Osteocyte (in vitro differentiated cells): ENCODE measurements at places on chromosomes 3 and 15. TPM values are rescaled to one million over a fixed set of nuclear protein-coding genes. Genes with fewer than 3 reads are reported as not detected.

DNA sequence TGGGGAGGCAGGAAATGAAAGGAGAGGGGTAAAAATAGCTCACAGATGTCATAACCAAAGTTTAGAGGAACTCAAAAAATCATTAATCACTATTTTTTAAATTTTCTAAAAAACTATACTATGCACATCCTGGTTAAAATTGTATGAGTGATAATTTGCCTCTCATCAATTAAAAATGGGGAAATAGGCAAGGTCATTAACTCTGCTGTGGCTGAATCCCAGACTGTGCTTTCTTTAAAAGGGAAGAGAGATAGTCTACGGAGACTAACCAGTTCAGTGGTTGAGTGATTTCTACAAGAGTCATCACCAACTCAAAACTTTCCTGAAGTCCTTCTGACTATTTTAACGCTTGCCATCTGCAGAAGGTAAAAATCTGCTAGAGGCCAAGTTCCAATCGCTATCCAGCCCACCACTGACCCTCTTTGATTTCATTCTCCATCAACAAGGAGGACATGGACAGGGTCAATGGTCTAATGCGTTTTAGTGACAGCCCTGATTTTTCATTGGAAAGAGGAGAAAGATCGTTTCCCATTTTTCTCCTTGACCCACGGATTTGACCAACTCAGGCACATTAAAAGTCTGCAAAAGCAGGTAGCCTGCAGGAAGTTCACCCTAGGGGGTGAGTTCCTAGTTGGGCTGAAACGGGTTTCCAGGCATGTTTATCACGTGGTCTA, 850 bp downstream of the SUCLG2 start:
- no peak for DNase-seq

- DNase-seq, result no peak
These were observed 67.7 kb upstream of the CSPG5 start for GRCh38 chr3:47646362-47646761.

- no peak for DNase-seq
These were observed 5.6 kb downstream of the RBP1 start for GRCh38 chr3:139533781-139534454.

DNA sequence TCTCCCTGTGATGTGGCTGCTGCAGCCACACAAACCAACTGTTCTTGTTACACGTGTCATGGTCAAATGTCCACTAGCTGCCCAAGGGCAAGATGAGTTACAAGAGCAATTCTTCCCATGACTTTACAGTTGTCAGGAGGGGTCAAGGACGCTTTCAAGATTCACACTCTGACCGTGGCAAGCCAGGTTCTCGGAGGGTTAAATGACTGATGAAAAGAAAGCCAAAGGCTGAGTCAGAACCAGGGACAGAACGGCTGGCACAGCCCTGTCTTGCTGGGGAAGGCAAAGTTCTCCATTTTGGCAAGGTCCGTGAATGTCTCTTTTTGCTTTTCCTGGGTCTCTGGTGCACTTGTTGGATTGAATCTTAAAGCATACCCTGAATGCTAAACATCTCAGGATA, 364.5 kb upstream of the ICE2 start:
- DNase-seq, result no peak

- no peak for DNase-seq
These were observed 62.1 kb upstream of the SLC6A11 start for GRCh38 chr3:10753964-10754363.

GRCh38 chr15:46753946-46754345, 963.4 kb upstream of the SEMA6D start:
- no peak for DNase-seq

DNA sequence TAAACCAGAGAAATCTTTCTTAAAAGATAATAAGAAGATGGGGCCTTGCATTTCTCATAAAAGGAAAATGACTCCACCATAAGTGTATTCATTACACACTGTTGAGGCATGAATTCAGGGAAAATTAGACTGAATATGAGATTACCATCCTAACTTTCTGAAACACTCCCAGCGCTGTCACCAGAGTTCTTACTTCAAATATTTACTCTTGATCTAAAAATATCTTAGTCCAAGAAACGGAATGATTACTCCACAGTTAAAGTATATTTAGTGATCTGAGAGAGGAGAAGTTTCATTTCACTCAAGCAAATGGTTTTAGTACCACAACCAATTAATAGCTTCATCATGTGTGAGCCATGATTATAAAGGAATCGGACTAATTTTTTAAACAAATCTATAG, 300.3 kb downstream of the ZBTB20 start:
- no peak for DNase-seq

- DNase-seq, result no peak
These were observed 5.4 kb downstream of the MGLL start for GRCh38 chr3:127816783-127817405.

GRCh38 chr3:14424711-14425580, 22.5 kb downstream of the SLC6A6 start:
- no peak for DNase-seq

DNA sequence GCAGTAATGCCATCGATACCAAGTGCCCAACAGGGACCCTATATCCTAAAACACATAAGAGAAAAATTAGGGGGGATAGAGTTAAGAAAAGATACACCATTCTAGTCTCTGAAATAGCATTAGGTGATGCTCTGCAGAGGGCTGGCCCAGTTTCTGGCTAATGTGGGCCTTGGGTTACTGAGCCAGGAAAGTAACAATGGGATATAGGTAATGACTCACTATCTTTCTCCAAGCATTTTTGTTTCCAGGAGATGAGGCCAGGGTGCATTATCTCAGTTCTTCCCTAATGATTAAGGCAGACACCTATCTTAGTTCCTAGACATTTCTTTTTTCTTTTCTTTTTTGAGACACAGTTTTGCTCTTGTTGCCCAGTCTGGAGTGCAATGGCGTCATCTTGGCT, 50.0 kb downstream of the PRKAR2A start:
- DNase-seq, result no peak

- no peak for DNase-seq
These were observed 296.6 kb upstream of the SLCO3A1 start for GRCh38 chr15:91556926-91557325.

GRCh38 chr3:105466495-105467404, 100.0 kb downstream of the ALCAM start:
- no peak for DNase-seq

- DNase-seq, result no peak
These were observed 256.2 kb downstream of the NR1D2 start for GRCh38 chr3:24201301-24201700.

GRCh38 chr15:27043770-27044169, 72.8 kb downstream of the GABRG3 start:
- DNase-seq, result no peak

GRCh38 chr15:74831813-74832495, 5.5 kb downstream of the CPLX3 start:
- no peak for DNase-seq

GRCh38 chr3:193132241-193132640, 108.8 kb upstream of the PLAAT1 start:
- DNase-seq, result no peak

- DNase-seq, result no peak
These were observed 36.4 kb upstream of the ATP2C1 start for GRCh38 chr3:130857336-130858026.

DNA sequence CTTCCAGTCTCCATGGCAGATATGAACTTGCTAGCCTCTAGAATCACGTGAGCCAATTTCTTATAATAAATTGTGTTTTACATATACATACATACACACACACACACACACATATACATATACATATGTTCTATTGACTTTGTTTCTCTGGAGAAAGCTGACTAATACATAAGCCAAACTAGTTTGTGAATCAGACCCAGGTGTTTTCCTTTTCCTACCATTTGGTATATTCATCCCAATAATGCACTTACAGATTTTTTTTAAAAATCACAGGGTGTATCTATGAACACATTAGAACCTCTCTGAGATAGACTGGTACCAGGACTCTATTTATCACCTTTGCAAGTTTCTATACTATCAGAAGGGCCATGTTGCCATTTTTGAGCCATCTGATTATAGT, 122.9 kb upstream of the KCNH8 start:
- DNase-seq, result no peak

- no peak for DNase-seq
These were observed 10.4 kb upstream of the ACAP2 start for GRCh38 chr3:195453236-195453635.

- DNase-seq, result no peak
These were observed 16.3 kb downstream of the SLC35G2 start for GRCh38 chr3:136835089-136835812.

GRCh38 chr15:58444658-58445332, 13.0 kb downstream of the LIPC start:
- DNase-seq, result no peak

GRCh38 chr3:10319251-10319650, 1.7 kb downstream of the SEC13 start:
- no peak for DNase-seq

DNA sequence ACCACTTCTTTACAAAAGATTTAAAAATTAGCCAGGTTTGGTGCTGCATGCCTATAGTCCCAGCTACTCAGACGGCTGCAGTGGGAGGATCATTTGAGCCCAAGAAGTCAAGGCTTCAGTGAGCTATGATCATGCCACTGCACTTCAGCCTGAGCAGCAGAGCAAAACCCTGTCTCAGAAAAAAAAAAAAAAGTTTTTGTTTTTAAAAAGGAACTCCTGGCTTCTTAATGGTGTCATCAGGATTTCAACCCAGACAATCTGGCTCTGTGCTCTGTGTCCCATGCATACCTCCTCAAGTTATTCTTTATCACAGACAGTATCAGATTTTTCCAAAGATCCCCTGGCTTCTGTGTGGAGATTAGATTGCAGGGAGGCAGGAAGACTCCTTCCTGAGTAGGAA, 64.2 kb upstream of the IL12A start:
- no peak for DNase-seq

- DNase-seq, result no peak
These were observed 18.8 kb downstream of the PLXND1 start for GRCh38 chr3:129587566-129588210.

GRCh38 chr3:150483226-150483625, 63.1 kb downstream of the SERP1 start:
- no peak for DNase-seq

DNA sequence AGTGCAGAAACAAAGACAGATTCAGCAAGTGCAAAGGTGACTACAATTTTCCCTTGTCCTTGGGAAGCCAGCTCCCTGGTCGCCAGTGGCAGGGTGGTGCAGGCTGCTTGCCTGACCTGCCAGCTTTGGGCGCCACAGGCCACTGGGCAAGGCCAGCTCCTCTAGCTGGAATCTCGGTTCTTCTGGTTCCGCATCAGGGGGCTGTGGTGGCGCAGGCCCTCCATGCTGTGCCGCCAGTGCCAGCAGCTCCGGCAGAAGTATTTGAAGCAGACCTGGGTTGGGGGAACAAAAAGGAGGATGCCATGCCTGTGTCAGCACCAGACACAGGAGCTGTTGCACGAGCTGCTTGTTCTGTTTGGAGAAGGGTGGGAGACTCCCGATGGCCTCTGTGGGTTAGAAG, 4.2 kb upstream of the RPS17 start:
- DNase-seq, result no peak

GRCh38 chr3:30333143-30333542, 273.3 kb upstream of the TGFBR2 start:
- DNase-seq, result no peak

The HRH1 gene
- total RNA-seq, result 28.6 and 30.3 TPM in 2 replicates

The ITIH1 gene
- total RNA-seq, result not detected in 2 replicates

The SCAPER gene
- 18.6 and 20.0 TPM in 2 replicates for total RNA-seq

The ITPR1 gene
- total RNA-seq, result 26.3 and 34.3 TPM in 2 replicates

The TUSC7 gene
- total RNA-seq, result not detected in 2 replicates

The SPESP1 gene
- total RNA-seq, result not detected in 2 replicates

The NTRK3 gene
- total RNA-seq, result not detected in 2 replicates

The ISL2 gene
- total RNA-seq, result not detected in 2 replicates

The GOLGA6L6 gene
- total RNA-seq, result not detected in 2 replicates

The CCR5 gene
- total RNA-seq, result not detected in 2 replicates

The TMEM207 gene
- total RNA-seq, result not detected in 2 replicates

The GXYLT2 gene
- 6.5 and 7.8 TPM in 2 replicates for total RNA-seq
